ENCODE measurements at places on chromosomes 7 and 10. TPM values are rescaled to one million over a fixed set of nuclear protein-coding genes. Genes with fewer than 3 reads are reported as not detected.

The ZNF467 gene
- 0.19 TPM for total RNA-seq

The STEAP4 gene
- not detected for total RNA-seq

DNA sequence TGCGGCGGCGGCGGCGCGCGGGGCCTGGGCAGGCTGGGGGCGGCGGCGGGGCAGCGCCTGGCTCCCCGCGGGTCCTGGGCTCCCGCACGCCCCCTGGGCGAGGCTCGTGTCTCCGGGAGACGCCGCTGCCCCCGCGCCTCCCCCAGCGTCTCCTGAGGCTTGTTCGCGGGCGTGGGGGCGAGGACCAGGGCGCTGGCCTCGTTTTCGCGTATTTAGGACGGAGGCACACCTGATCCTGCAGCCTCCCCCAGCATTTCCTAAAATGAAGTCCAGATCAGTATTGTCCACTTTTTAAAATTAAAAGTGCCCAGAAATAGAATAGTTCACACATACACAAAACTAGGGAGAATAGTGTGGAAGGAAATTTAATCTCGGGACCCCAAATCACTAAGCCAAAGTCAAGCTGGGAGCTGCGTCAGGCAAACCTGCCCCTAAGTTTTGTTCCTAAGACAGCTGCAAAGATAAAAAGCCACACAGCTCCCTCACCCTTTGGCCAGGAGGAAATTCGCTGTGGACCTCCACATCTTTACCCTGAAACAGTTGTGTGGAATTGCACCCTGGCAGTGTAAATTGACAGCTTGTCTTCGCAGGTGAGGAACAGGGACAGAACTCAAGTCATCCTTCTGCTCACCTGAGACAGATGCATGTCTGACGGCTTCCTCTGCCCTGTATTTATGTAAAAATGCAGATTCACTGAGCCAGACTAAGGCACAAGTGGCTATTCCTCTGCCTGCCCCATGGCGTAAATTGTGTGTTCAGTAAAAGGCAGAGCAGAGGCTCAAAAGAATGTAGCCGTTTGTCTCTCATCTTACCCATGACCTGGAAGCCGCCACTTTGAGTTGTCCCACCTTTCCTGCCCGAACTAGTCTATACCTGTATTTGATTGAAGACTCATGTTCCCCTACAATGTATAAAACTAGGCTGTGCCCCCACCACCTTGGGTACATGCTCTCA lies 740 bp downstream of the GALNT11 start:
- peak overlapping the region; percentile 83 for H3K4me3 ChIP-seq
- peaks cover 5% of the 10 kb centered on the region for H3K36me3 ChIP-seq
- peaks cover 12% of the 10 kb centered on the region for H3K27me3 ChIP-seq
- no peak for DNase-seq
- 0 out of 2 replicates have a peak, but pooled peaks cover 4% of the 10 kb centered on the region for H3K4me1 ChIP-seq

DNA sequence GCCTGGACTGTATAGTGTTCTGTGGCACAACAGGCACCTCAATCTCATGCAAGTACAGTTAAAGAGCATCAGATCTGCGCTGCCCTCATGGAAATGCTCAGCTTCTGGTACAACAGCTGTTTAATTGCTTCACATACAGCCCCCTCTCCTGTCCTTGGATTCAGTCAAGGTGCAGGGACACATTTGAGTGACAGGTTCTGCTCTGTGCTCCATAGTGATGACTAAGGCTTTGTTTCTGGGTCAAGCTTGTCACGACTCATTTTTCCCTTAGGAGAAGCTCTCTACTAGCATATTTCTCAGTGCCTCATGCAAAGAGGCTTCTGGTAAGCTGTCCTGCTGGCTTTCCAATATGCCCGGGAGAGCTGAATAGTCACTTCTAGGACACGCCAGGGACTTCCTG lies 26.8 kb upstream of the MYO3A start:
- no peak overlapping the region for H3K27ac ChIP-seq
- no peak for DNase-seq
- H3K4me1 ChIP-seq = peaks cover 7% of the 10 kb centered on the region
- H3K4me3 ChIP-seq = no peak overlapping the region

DNA sequence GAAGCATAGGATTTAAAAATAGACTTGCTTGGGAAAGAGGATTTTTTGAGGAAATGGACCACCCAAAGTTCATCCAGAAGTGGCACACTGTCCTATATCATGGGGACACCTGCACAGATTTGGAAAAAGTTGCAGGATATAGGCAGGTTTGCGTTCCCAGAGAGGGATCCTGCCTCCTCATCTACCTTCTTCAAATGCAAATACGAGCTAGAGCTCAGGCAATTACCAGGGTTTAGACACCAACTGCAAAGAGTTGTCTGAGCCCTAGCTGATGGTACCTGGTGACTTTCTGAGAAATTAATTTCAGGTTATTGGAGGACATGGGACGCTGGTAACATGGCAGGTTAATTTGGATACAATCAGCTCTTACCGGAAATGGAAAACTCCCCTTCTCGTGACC lies 423.7 kb upstream of the MTPN start:
- no peaks in the 10 kb centered on the region for H3K36me3 ChIP-seq
- H3K27ac ChIP-seq = no peak overlapping the region
- H3K27me3 ChIP-seq = peaks cover 43% of the 10 kb centered on the region
- peaks cover 17% of the 10 kb centered on the region for H3K4me1 ChIP-seq
- no peak overlapping the region for H3K4me3 ChIP-seq

DNA sequence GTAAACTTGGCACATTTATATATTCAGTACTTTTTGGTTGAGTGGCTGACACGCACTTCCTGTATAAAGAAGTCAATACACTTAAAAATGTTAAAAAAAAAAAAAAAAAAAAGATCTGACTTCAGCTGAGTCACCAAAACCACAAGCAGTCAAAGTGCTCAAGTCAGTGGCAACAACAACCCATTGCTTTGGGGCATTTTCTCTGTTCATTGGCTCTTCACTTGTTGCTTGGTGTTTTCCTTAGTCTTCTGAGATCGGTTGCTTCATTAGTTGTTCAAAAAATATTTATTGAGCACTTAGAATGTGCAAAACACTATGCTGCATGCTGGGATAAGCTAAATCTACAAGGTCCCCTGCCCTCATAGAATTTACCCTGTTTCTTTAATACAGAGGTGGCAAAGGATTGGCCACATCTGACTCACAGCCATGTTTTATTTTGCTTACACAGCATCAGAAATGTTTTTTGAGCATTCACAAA lies 63.7 kb downstream of the ZNRF2 start:
- no peaks in the 10 kb centered on the region for H3K27me3 ChIP-seq
- peak overlapping the region; percentile 70 for H3K27ac ChIP-seq
- no peak overlapping the region for H3K4me3 ChIP-seq
- peaks cover 31% of the 10 kb centered on the region for H3K4me1 ChIP-seq
- DNase-seq = peak; percentile 40
- no peaks in the 10 kb centered on the region for H3K36me3 ChIP-seq

DNA sequence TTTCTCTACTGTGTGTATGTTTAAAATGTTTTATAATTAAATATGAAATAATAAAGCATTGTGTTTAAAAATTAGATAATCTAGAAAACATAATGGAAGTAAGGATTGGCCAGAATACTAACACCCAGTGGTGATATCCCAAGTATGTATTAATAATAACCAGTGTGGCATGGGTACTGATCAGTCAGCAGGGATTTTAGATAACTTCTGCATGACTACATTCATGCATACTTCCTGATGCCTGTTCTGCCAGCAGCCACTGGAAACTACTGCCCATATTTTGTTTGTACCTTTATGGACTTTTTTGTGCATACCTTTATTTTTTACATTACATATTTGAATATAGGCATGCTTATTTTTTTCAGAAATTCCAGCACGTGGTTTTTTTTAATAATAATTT lies 156.6 kb upstream of the TMEM196 start:
- no peaks in the 10 kb centered on the region for H3K36me3 ChIP-seq
- no peak overlapping the region for H3K27ac ChIP-seq
- no peaks in the 10 kb centered on the region for H3K4me1 ChIP-seq
- no peaks in the 10 kb centered on the region for H3K27me3 ChIP-seq
- no peak overlapping the region for H3K4me3 ChIP-seq

GRCh38 chr7:7256731-7257274 lies 74.5 kb downstream of the C1GALT1 start:
- no peaks in the 10 kb centered on the region for H3K27me3 ChIP-seq
- no peak overlapping the region for H3K27ac ChIP-seq
- peaks cover 30% of the 10 kb centered on the region for H3K4me1 ChIP-seq
- H3K36me3 ChIP-seq = no peaks in the 10 kb centered on the region
- DNase-seq = no peak

- H3K4me3 ChIP-seq = peak overlapping the region; percentile 74
- H3K4me1 ChIP-seq = peaks cover 11% of the 10 kb centered on the region
- no peak for DNase-seq
- H3K36me3 ChIP-seq = no peaks in the 10 kb centered on the region
- peaks cover 21% of the 10 kb centered on the region for H3K27me3 ChIP-seq
Measured at GRCh38 chr10:102398172-102399020, 2.9 kb downstream of the NFKB2 start.

- H3K4me3 ChIP-seq = no peak within 1 kb of the TSS
- no peaks in the 10 kb centered on the region for H3K27me3 ChIP-seq
- no peak within 1 kb of the TSS for H3K27ac ChIP-seq
- peaks cover 10% of the 10 kb centered on the region for H3K4me1 ChIP-seq
- H3K36me3 ChIP-seq = no peaks in the 10 kb centered on the region
Measured at GRCh38 chr10:88759366-88760101, at the start of gene LIPN. Gene LIPN (plus strand): TSS chr10:88760020. CDS start chr10:88761406, 1,386 bp downstream.

Data from GM23338 (cell line).